Lower leg skin (tissue), 4 donors: ENCODE measurements at places on chromosomes 16 and 17. TPM values are rescaled to one million over a fixed set of nuclear protein-coding genes. Genes with fewer than 3 reads are reported as not detected.

DNA sequence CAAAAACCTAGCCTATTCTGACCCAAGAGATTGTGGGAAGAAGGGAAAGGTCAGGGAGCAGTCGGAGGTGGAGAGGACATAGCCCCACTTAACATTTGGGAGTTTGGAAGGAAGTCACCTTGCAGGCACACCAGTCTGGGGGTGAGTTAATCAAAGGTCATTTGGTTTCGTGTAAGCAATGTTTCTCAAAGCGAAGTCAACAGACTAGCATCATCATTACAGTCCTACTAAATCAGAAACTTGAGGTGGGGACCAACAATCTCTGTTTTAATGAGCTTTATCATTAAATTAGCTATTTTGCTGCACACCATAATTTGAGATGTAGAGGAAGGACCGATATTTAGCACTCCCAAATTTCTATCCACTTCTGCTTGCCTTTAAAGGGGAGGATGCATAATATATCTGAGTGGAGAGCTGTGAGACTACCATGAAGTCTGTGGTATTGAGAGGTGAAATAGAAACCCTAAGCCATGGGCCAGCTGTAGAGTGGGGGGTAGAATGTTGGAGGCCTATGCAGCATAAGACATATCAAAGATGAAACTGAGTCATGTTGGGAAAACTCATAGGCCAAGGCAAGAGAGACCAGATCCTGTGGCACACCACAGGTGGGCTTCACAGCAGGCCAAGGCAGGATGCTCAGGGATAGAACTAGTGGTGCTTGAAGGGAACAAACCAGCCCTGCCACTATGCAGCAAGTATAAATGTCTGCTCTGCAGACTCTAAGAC lies 141.7 kb upstream of the ANKFN1 start:
- no peak for DNase-seq

DNA sequence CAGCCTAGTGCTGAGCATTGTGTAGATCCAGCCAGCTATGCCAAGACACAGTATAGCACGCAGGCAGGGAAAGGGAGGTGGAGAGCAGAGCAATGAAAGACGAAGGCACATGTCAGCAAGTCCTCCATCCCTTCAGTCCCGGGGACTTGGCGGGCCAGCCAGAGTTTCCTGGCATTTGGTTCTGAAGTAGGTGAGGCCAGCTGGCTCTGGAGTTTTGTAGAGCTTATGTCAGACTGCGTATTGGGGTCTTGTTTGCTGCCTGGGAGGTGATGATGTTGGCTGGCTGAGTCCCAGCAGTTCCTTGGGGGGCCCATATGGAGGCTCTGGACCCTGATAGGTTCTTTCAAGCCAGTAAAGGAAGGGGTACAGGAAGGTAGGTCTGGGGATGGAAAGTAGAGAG lies 55.7 kb upstream of the AKTIP start:
- DNase-seq: no peak

DNA sequence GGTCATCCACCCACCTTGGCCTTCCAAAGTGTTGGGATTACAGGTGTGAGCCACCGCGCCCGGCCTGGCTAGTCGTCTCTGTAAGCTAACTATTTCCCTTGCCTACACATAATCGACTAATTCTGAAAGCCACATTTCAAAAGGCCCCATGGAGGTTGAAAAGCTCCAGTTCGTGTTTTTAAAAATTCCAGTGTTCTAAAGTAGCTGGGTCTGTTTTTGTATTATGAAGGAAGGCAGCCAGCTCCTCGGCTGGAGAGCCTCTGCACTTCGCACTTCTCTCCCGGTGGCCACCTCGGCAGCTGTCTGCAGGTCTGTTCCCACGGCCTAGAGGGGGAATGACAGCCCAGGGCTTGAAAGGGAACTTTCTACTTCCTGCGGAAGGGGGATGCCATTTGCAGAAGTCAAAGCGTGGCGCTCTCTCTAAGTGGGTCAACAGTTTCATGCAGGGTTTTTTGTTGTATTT lies 16.9 kb downstream of the HASPIN start:
- no peak for DNase-seq

The PRSS33 gene
- total RNA-seq: not detected

GRCh38 chr16:23838485-23839142 lies 2.8 kb downstream of the PRKCB start:
- DNase-seq: no peak

The PYDC1 gene
- 15.0 TPM for total RNA-seq

The SPATA32 gene
- total RNA-seq: not detected
